ENCODE measurements at places on chromosomes 16 and 17.
A peak's percentile ranks its signal among the peaks of the same experiment; 100 is the strongest.

GRCh38 chr17:60296177-60296576, 95.8 kb downstream of the USP32 start:
- no peak for DNase-seq

DNA sequence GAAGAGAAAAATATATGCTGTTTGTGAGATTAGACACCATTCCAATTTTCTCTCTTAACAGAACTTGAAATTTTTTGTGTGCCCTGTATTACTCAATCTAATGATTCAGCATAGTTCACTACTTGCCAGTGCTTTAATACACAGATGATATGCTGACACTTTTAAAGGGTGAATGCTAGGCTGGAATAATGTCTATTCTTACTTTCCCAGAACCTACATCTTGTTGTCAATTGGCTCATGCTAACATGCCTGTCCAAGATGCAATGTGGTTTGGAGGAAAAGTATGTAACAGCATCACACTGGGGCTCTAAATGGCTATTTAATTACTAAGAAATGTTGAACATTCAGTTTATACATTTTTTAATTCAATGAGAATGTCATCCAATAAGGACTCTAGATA, 7.6 kb upstream of the MAP2K6 start:
- no peak for DNase-seq

GRCh38 chr17:76816590-76817135, 51.5 kb upstream of the MGAT5B start:
- DNase-seq: peak; percentile 21

GRCh38 chr17:68290955-68291835, at the start of the genes ARSG and SLC16A6:
Gene ARSG (plus strand): TSS chr17:68291495. CDS start chr17:68307494, 15,999 bp downstream.
Gene SLC16A6 (minus strand): TSS chr17:68291127. CDS start chr17:68278320, 12,807 bp downstream.
- peak; percentile 31 for DNase-seq

GRCh38 chr17:75695141-75695829, 26.0 kb upstream of the ITGB4 start:
- no peak for DNase-seq

DNA sequence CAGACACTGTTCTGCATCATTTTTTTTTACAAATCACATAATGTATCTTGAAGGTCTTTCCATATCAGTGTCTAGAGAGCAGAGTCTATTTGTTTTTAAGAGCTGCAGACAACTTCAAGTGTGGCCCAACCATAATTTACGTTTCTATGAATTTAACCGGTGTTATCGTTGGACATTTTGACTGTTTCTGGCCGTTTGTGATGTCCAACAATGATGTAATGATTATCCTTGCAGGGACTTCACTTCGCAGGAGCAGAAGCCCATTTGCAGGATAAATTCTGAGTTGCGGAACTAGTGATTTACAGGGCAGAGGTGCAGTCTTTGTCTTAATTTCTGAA, 26.9 kb upstream of the HLF start:
- DNase-seq: peak; percentile 2

DNA sequence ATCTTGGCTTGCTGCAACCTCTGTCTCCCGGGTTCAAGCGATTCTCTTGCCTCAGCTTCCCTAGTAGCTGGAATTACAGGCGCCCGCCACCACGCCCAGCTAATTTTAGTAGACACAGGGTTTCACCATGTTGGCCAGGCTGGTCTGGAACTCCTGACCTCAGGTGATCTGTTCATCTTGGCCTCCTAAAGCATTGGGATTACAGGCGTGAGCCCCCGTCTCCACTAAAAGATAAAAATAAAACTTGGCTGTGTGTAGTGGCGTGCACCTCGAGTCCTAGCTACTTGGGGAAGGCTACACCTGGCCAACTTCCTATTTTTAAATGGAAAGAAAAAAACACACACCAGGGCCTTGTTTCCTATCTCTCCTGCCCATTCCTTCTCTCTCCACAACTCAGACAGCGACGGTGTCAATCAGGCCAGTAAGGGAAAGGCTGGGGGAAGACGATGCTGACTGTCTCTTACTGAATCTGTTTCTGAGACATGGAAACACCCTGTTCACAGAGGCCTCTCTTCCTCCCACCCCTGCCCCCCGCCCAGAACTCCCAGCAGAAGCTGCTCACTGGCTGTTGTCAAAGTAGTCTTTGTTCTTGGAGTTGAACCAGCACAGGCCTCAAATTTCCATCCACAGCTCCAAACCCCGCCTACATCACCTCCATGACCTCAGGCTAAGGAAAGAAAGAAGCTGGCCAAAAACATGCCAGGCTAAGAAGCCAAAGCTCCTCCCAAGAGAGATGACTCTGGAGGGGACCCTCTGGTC, 96.6 kb downstream of the NXN start:
- DNase-seq: peak; percentile 46

- no peak for DNase-seq
These were observed 110.5 kb downstream of the SDK2 start for GRCh38 chr17:73533781-73534180.

- DNase-seq: no peak
These were observed 5.4 kb downstream of the ZCCHC14 start for GRCh38 chr16:87487361-87487924.

DNA sequence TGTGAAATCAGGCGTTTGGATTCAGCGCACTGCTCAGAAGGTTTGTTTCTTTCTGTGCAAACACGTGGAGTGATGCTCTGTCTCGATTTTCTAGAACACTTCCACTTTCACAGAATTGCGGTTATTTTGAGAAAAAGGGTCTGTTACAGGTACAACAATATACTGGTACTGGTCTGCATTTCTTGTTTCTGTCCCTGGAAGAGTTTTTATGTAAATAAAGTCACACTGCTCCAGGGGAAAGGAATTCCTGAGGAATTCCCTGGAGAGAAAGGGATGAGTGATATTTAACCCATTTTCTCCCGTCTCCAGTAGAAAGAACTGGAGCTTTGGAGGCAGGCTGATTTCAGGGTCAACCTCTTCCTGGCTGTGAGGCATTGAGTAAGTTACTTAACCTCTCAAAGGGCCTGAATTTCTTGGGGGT, 16.2 kb upstream of the RMI2 start:
- no peak for DNase-seq

GRCh38 chr16:86195863-86196630, 297.1 kb downstream of the IRF8 start:
- no peak for DNase-seq

GRCh38 chr16:78962457-78962929, 638.0 kb downstream of the MAF start:
- DNase-seq: no peak

DNA sequence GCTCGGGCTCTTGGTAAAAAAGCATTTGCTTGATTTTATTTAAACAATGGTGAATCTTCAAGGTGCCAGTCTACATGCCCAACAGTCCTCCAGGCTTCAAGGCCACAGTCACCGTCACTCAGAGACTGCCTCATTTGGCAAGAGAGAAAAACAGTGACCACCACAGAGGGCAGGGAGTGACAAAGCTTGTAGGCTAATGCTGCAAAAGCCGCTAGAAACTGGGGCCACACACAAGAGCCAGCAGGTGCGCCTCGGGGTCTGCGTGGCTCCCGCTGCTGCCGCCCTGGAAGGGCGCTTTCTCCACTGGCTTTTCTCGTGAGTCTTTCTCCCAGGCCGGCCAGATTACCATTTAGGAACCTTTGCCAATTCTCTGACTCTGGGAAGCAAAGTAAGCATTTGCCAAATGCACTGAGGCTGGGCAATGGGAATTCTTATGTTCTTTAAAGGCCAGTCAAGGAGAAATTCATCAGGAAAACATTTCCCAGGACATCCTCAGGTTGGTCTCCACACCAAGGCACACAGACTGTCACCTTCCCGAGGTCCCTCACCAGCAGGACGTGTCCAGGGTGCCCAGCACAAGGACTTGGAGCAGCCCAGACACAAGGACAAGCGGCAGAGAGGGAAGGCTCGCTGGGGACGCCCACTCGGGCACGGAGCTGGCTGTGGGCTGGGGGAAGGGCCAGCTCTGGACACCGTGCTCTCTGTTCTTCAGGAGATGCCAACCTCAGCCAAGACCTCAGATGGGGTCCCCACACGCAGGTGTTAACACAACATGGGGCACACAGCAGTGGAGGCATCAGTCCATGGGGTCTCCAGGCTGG, 12.5 kb upstream of the C16orf95 start:
- DNase-seq: no peak

- no peak for DNase-seq
These were observed 24.7 kb downstream of the NTAN1 start for GRCh38 chr16:15031179-15031578.

- DNase-seq: no peak
These were observed 14.0 kb upstream of the CCL2 start for GRCh38 chr17:34241062-34241461.

- DNase-seq: no peak
These were observed 19.5 kb downstream of the TOM1L2 start for GRCh38 chr17:17952691-17953090.

GRCh38 chr16:85316321-85316919, 204.1 kb upstream of the CIBAR2 start:
- no peak for DNase-seq
